Left lung (tissue), 14 donors: ENCODE measurements at places on chromosomes 16 and 17.

DNA sequence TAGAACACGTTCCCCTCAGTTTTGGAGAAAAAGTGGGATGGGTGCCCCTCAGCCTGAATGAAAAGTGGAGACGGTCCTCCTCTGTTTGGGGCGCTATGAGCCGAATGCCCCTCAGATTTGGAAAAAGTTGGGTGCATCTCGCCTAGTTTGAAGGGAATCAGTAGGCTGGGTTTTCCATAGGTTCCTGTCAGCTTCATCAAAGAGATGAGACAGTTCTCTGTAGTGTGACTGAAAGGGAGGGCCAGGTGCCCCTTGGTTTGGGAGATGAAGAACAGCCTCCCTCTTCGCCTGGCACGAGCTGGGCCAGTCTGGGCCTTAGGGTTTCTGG is 742 bp upstream of the SLC9A5 start:
- DNase-seq: no peak

DNA sequence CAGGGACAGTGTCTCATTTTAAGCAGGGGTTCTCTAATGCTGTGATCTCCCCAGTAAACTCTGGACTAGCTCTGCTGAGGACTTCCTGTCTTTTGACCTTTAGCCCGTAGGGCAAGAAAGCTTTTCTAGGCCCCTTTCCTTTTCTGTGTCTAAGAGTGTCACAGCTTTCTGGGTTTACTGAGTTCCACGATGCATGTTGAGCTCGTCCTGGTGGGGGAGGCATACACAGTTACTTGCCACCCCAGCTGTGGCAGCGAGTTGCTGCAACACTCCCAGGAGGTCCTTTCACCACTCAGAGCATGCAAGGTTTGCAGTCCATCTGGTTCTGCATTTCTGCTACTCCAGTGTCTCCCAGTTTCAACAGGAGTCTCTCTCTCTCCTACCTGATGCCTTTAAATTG is 23.7 kb downstream of the NOD2 start:
- no peak for DNase-seq

DNA sequence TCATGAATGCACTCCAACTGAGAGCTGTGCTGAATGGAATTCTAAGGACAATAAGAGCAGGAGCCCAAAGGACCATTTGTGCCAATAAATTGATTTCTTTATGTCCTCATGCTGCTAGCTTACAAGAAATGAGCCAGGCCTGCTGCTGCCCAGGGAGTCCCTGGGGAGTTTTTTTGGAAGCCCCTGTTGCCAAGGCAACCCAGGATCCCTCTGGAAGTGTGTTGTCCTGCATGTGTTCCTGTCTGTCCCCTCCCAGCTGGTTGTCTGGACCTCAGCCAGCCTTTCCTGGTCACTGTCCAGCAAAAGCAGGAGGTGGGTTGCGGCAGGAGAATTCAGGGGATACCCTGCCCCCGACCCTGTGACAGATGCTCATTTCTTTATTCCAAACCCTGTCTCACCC is 51.0 kb upstream of the GPRC5B start:
- no peak for DNase-seq

DNA sequence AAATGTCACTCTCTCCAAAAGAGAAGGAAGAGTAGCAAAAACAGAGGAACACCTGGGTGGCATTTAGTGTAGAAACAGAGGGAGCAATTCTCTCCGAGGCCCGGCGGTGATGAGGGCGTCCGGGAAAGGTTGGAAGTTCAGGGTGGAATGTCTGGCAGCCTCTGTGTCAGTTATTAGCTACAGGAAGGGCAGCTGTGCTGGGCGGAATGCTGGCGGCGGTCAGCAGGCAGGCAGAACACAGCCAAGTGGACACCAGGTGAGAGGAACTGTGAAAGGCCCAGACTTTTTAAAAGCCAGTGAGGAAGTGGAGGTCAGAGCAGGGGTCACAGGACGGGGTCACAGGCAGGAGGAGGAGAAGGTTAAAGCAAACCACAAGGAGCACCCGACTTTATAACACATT is 238.1 kb downstream of the NTN1 start:
- DNase-seq: no peak

DNA sequence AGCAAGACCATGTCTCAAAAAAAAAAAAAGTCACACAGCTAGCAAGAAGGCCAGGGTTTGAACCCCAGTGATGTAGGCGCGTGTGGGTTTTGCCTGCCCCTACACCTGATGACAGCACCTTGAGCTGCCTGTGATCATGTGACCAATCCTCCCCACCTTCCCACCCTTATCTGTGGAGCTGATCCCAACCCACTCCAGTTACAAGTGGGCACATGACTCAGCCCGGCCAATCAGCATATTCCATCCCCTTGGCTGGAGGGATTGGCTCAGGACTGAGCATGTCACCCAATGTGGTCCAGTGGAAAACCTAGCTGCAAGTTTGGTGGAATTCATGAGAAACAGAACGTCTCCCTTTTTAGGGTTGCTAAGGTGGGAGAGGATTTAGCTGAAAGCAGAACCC is 6.6 kb downstream of the TMEM114 start:
- no peak for DNase-seq

- DNase-seq: no peak
Measured at GRCh38 chr16:72785171-72785570, 262.8 kb downstream of the ZFHX3 start.

GRCh38 chr17:81491181-81491581 is 21.4 kb downstream of the ACTG1 start:
- DNase-seq: no peak

- DNase-seq: no peak
Measured at GRCh38 chr17:55398689-55399088, 22.9 kb downstream of the MMD start.

DNA sequence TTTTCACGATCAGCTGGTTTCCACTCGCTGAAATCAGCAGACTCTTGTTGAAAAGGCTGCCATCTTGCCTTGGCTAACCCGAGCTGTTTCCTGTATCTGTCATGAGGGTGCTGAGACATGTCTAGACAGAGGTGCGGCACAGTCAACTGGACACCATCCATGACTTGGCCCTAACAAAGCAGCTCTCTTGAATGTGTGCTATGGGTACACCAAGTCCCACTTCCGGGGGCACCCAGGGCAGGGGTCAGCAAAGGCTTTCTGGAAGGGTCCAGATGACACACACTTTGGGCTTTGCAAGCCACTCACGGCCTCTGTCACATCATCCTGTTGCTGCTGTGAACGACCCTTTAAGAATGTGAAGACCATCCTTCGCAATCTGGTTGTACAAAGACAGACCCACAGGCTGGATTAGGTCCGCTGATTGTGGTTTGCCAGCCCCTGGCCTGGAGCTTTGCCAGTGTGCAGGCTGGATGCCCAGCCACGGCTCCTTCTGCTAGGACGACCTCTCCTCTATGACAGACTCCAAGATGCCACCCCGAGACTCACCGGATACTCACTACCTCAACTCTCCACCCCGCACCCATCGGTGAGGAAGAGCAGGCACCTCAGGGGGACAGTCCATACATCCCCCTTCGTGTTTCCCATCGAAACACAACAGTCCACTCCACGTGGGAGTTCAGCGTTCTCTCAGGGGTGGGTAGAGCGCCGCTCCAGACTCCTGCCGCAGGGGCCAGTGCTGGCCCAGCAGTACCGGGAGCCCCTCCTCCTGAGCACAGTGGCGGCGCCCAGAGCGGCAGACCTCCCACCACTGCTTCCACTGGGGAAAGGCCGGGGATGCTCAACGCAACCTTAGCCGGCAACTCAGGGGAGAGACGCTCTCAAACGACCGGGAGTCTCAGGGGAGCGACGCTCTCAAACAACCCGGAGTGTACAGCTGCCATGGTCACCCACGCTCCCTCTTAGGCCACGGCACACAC is 123.5 kb downstream of the ANKRD11 start:
- DNase-seq: no peak

DNA sequence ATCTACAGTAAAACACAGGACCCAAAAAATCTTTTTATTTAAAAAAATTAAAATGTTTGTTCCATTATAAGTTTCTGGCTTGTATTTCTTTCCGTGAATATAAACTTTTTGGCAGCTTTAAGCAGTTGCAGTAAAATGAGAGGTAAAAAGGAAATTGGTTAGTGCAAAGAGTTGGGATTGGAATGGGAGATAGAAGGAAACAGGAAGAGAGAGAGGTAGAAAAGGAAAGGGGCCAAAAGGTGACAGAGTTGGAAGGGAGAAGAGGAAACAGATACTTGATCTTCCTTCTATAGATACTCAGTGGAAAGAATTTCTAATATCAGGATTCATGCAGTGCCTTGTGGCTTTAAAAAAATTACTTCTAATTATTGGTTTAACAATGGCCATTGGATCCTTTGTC is 63.5 kb downstream of the NQO1 start:
- DNase-seq: no peak

GRCh38 chr17:45784293-45784740 is at the start of gene CRHR1:
TSS of gene CRHR1 (plus strand) at chr17:45784320. CDS start at chr17:45784545, 225 bp downstream.
- no peak for DNase-seq

GRCh38 chr17:33292201-33292980 is 704 bp downstream of the ASIC2 start:
- DNase-seq: no peak

- DNase-seq: no peak
Measured at GRCh38 chr16:10552998-10553491, 27.4 kb downstream of the EMP2 start.

GRCh38 chr17:50691550-50692447 is 15.9 kb downstream of the ANKRD40 start:
- no peak for DNase-seq

GRCh38 chr16:2231016-2231931 is 5.0 kb upstream of the DNASE1L2 start:
- DNase-seq: no peak

DNA sequence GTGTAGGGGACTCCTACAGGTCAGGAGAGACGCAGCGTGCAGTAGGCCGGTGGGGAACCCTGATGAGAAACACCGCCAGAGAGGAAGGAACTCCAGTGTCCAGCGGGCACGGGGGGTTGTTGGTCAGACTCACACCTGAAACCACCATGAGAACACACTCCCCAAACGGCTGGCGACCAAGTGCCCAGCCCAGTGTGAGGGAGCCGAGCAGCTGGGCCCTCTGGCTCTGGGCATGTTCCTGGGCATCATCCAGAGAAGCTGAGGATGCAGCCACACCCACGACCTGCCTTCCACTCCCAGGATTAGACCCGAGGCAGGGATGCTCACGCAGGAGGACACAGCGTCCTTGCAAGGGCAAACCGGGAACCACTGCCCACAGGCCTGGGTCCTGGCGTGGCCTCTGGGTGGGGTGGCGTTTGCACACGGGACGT is 108.3 kb upstream of the ZNF750 start:
- DNase-seq: peak; percentile 19

- DNase-seq: no peak
Measured at GRCh38 chr17:14359163-14360020, 58.5 kb downstream of the HS3ST3B1 start.

GRCh38 chr17:83064732-83065659 is 14.4 kb upstream of the METRNL start:
- peak; percentile 68 for DNase-seq

DNA sequence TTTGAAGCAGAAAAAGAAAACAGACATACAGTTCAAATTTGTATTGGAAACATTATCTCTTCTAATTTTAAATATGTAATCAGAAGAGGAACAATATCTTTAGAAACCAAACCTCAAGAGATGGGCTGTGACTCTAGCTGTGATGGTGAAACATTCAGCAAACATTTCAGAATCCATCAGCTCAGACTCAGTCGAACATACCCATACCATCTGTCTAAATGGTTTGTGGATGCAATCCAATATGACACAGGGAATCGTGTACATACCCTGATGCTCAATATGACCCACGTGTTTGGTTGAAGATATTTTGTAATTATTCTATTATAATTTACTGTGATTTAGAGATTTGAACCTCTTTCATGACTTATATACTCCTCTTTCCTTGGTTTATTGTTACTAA is 665.2 kb upstream of the CDH8 start:
- DNase-seq: no peak

GRCh38 chr17:79619636-79620206 is 8.9 kb upstream of the RBFOX3 start:
- DNase-seq: no peak

- peak; percentile 42 for DNase-seq
Measured at GRCh38 chr17:66711881-66712321, 123.0 kb upstream of the CACNG5 start.

GRCh38 chr17:36503456-36504155 is 17.1 kb downstream of the ZNHIT3 start:
- no peak for DNase-seq

DNA sequence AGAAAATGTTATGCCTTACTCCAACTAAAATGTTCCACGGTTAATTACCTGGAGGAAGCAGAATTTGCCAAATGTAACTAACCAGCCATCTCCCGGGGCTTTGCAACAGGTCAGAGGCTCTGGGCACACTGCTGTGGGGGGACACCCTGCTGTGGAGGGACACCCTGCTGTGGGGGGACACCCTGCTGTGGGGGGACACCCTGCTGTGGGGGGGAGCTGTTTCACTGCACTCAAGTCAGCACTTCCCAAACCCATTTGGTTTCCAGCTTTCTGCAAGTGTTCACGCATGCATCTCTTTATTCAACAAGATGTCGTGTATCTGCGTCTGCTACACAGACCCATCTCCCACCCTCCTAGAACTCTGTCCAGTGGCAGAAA is 239.5 kb downstream of the C16orf95 start:
- no peak for DNase-seq

- no peak for DNase-seq
Measured at GRCh38 chr17:9242497-9242881, 221.2 kb downstream of the NTN1 start.

DNA sequence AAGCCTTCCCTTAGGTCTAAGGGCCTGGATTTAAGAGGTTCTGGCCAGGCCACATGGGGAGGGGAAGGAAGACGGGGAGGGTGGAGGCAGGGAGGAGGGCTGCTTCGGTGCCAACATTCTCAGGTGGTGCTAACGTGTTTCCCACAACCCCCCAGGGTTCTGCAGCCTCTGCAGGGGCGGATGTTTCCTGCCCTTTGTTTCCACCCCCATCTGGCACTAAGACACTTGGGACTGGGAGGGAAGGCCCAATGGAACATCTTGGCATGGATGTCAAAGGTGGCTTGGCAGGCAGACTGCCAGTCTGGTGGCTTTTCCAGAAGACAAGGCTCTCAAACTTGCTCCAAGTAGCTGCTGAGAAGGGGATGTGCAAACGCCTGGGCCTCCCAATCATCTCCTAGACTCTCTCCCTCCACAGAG is 12.7 kb downstream of the HIC1 start:
- no peak for DNase-seq

GRCh38 chr16:5046914-5047313 is 13.2 kb upstream of the NAGPA start:
- DNase-seq: no peak

- no peak for DNase-seq
Measured at GRCh38 chr17:29451121-29451742, 61.1 kb downstream of the TAOK1 start.

- DNase-seq: no peak
Measured at GRCh38 chr17:1431631-1432104, 24.4 kb downstream of the CRK start.

- no peak for DNase-seq
Measured at GRCh38 chr16:10987361-10988163, 43.2 kb downstream of the CLEC16A start.

GRCh38 chr16:1621851-1622250 is 9.7 kb downstream of the CRAMP1 start:
- no peak for DNase-seq

GRCh38 chr16:52925143-52925542 is 127.6 kb downstream of the CHD9NB start:
- DNase-seq: no peak
